ENCODE measurements at places on chromosomes 13 and 19. TPM values are rescaled to one million over a fixed set of nuclear protein-coding genes. Genes with fewer than 3 reads are reported as not detected.

DNA sequence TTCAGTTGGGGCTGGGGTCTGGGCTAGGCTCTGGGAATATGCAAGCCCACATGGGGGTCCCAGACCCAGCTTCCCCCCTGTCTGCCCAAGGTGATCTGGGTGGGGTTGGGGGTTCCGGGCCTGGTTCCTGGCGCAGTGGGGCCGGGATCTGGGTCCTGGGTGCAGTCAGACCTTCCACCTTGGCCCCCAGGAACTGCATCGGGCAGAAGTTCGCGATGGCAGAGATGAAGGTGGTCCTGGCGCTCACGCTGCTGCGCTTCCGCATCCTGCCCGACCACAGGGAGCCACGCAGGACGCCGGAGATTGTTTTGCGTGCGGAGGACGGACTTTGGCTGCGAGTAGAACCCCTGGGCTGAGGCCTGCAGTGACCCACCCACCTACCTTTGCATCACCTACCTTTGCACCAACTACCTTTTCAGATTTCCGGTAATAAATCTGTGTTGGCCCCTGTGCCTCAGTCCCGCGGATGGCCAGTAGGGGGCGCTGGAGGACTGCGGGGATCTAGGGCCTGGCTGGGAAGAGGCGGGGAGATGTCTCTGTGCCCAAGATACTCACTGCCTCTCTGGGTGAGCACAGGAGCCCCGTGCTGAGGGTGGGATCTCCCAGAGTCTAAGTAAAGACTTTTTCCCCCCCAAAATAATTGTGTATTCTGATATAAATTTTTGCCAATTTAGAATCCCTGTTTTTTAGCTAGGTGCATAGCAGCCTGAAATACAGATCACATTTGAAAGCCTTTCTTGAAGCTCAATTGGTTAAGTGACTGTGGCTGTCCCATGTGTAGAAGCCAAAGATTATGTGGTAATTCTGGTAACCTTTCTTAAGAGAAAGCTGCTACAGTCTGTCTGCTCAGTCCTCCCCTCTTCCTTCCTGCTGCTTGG lies 11.5 kb upstream of the CYP4F3 start:
- no peak for DNase-seq

CEACAM20 gene
- total RNA-seq: not detected

S1PR5 gene
- 0.08 TPM for total RNA-seq

ACP7 gene
- total RNA-seq: 0.33 TPM

NPHS1 gene
- 0.68 TPM for total RNA-seq

Measured in kidney epithelial cell (primary cell).